ENCODE measurements at places on chromosomes 6 and 20. TPM values are rescaled to one million over a fixed set of nuclear protein-coding genes. Genes with fewer than 3 reads are reported as not detected.

DNA sequence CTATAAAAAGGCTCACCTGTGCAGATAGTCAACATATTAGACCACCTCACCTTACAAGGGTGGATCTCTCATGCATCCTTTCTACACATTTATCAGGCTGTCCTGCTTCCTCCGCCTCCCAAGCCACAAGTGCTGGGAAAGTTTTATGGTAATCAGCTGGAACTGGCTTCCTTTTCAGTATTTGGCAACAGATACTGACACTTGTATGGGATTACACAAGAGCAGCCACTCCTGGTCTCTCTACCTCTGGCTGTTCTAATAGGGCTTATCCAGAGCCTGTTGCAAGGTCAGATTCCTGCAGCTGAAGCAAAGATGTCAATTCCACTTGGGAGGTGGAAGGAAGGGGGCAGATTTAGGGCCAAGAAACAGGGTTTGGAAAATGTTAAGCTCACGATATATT is 503 bp upstream of the GPLD1 start:
- no peak for ATAC-seq

GRCh38 chr6:55082021-55082420 is 92.3 kb upstream of the HCRTR2 start:
- no peak for ATAC-seq

- no peak for ATAC-seq
Observed at GRCh38 chr20:44460795-44461141, 14.9 kb upstream of the TTPAL start.

GRCh38 chr20:51492167-51493092 is 50.1 kb downstream of the NFATC2 start:
- no peak for ATAC-seq

- no peak for ATAC-seq
Observed at GRCh38 chr6:1391800-1392309, 2.5 kb downstream of the FOXF2 start.

- ATAC-seq: no peak
Observed at GRCh38 chr20:24659835-24660234, 190.4 kb downstream of the SYNDIG1 start.

DNA sequence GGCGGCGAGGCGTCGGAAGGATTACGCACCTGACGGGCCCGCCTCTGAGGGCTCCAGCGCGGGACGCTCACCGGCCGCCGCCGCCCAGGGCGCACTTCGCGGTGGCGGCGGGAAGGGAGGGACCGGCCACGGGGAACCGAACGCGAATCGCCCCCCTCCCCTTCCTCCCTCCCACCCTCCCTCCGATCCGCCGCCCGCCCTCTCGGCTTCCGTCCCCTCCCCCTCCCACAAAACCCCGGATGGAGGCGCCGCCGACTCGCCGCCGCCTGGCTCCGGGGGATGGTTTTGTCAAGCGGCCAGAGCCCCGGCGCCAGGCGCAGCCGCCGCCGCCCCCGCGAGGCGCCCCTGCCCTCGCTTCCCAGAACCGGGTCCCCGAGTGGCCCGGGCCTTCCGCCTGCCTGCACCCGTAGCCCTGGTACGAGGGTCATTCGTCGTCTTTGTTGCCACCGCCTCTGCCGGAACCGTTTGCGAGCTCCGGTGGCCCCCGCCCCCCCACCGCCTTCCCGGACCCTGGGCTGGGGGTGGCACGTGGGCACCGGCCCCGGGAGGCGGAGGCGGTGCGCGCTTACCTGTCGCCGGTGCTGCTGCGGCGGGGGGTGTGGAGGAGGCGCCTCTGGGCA is 398 bp downstream of the ZBTB2 start:
- ATAC-seq: peak; percentile 7

DNA sequence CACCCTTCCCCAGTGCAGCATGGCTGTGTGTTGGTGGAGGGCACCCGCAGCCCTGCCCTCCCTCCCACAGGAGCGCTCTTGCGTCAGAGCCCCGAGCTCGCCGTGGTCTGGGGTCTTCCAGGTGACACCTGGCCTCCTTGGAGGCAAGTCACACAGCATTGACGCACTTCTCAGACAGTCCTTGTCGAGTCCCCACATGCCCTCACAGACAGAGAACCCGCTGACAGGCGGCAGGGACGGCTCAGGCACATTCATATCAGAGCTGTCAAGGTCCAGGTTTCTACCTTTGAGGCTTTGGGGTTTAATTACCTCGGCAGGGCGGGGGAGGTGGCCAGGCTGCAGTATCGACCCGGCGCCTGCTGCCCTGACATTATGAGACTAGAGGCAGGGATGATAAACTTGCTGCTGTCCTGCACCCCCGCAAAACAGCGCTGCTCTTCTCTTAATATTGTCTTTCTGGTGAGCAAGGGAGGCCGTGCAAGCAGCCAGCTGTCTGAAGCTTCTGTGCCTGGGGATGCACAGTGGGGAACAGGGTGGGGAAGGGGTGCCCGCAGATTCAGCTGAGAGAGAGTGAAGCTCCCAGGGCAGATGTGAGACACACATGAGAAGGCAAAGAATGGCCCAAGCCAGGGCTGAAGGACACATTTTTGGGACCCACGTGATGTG is 4.7 kb downstream of the NPEPL1 start:
- ATAC-seq: no peak

DNA sequence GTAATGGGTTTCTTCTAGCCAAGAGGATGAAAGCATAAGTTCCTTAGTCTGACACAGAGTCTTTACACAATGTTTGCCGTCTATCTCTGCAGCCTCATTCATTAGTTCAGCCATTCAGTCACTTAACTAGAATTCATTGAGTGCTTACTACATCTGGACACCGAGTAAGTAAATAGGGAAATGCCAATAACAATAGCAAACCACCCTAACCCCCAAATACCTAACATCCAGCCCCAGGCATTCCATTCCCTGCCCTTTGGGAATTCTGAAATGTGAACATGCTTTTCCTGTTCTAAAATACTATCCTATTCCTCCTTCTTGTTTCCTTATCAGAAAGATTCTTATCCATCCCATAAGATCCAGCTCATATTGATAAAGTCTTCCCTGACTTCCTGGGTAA is 277.6 kb upstream of the RNF217 start:
- no peak for ATAC-seq

BMP5 gene
- not detected for total RNA-seq

GRCh38 chr20:49132995-49133478 is 55.1 kb downstream of the STAU1 start:
- ATAC-seq: no peak

DNA sequence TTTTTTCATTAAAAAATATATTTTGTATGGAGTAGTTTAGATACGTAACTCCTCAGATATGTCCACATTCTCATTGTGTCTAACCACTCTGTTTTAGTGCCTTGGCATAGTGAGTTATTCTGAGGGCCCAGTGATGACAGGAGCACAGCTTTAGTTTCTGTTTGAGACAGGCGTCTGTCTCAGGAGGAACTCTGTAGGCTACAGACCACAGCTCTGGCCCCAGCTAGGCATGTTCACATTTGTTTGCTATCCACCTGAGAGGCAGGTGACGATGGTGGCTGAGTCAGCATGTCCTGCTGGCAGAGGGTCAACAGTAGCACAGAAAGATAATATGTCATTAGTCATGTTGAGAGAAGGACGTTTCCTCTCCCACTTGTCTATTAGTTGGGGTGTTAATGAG is 16.3 kb downstream of the LRRC1 start:
- peak; percentile 29 for ATAC-seq

SEL1L2 gene
- total RNA-seq: not detected

GRCh38 chr6:18386298-18386976 is 713 bp upstream of the RNF144B start:
- ATAC-seq: no peak

- no peak for ATAC-seq
Observed at GRCh38 chr6:24777227-24777626, 2.5 kb downstream of the GMNN start.

DNA sequence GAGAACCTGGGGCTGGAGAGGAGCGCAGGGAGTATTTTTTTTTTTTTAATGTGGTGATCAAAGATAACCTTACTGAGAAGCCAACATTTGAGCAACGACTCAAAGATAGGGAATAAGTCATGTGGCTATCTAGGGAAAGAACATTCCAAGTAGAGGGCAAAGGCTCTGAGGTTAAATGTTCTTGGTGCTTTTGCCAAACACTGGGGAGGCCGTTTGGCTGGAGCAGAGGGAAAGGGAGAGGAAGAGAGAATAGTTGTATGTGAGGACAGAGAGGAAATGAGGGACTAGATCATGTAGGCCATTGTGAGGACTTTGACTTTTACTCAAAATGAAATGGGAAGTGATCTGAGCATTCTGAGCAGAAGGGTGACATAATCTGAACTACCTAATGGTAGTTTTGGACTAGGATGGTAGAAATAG is 27.8 kb downstream of the ACSS2 start:
- ATAC-seq: no peak

DNA sequence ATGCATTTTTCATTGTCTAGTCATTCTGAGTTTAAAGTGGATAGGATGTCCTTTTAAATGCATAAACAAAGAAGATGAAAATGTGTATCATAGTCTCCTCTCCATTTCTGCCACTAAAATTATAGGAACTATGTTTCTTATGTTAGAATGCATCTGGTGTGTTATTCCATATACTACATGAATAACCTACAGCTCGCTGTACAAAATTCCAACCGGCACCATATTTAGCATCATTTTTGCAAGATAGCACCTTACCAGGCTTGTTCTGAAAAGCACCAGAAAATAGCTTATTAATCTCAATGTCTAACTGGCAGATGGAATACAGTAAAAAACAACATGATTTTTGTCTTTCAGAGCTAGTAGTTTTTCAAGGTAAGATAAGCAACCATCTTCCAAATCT is 241.5 kb downstream of the SLC35F1 start:
- no peak for ATAC-seq

CST2 gene
- total RNA-seq: not detected

- ATAC-seq: no peak
Observed at GRCh38 chr20:34922654-34923381, 32.8 kb downstream of the GSS start.

GRCh38 chr6:2816158-2816557 is 25.5 kb downstream of the SERPINB1 start:
- ATAC-seq: no peak

GRCh38 chr20:21503345-21503744 is 10.5 kb downstream of the NKX2-2 start:
- peak; percentile 57 for ATAC-seq

DNA sequence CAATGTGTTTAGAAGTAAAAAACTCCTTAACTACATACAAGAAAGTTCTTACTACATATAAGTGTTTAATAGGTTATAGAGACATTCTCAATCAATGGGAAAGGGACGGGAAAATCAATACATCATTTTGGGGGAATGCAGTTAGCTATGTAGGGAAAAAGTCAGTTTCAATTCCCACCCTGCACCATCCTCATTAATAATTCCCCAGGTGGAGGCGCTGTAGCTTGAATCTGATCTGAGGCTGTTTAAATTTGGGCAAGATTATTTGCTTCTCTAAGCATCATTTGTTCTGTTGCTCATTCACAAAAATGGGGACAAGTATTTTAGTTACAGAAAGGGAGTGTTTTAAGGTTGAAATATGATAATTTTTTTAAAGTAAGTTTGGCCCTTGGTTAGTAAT is 19.1 kb downstream of the OLIG3 start:
- ATAC-seq: no peak

WFDC10A gene
- total RNA-seq: not detected

GRCh38 chr6:48249071-48249470 is 138.1 kb upstream of the PTCHD4 start:
- ATAC-seq: no peak

CYP24A1 gene
- 0.08 TPM for total RNA-seq

GRCh38 chr6:115617031-115617430 is 443.7 kb downstream of the FRK start:
- ATAC-seq: no peak

Data from activated T-helper 17 cell treated with anti-CD3 and anti-CD28 coated beads, Interleukin-2, amount 50 U/mL, for 72 hours (primary cell).